Cerebellar nuclear complex (tissue), 1 donor: ENCODE measurements at places on chromosomes 4 and X.

- no peak for DNase-seq
Measured at GRCh38 chr4:62399242-62399641, 1199.1 kb downstream of the ADGRL3 start.

GRCh38 chrX:30663322-30663721, 10.1 kb downstream of the GK start:
- no peak for DNase-seq

GRCh38 chrX:120725874-120726273, 96.0 kb upstream of the C1GALT1C1 start:
- no peak for DNase-seq

GRCh38 chrX:136146614-136147314, 569 bp upstream of the FHL1 start:
- DNase-seq: no peak

DNA sequence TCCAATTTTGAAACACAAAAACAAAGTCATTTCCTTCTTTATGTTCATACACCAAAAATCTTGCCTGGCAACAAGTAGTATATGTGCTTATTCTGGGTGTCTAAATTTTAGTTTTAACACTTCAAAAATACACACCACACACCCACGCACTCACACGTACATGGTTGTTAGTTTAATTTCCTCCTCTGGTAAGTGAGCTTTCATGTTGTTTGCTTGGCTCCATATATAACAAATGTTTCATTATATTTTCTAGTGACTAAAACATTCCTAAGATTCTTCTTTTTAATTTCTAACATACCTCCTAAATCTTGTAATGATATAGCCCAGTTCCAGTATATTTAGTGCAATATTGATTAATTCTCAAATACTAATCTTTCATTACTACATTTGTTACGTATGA, 80.9 kb downstream of the PRDM5 start:
- DNase-seq: no peak
